RKO (cell line): ENCODE measurements at places on chromosomes 4 and X.
A peak's percentile ranks its signal among the peaks of the same experiment; 100 is the strongest.

- no peak for DNase-seq
Observed at GRCh38 chr4:96504386-96504785, 664.5 kb downstream of the PDHA2 start.

- no peak for DNase-seq
Observed at GRCh38 chr4:179398414-179398813, 1956.2 kb upstream of the AGA start.

DNA sequence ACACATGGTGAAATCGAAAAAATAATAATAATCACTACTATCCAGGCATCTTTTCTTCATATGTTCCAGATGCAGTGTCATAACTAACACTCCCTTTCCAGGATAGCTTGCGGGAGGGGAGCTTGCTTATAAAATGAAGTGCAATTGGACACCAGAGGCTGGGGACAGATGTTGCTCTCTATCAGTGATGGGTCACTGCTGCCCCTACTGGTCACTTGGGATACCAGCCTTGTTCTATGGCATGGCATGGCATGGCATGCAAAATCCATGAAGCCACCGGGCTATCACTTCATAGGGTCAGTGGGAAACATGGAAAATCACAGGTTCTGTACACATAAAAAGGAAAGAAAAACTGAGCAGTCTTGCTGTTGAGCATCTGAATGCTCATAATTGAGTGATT, 168.1 kb downstream of the GLRA2 start:
- peak; percentile 71 for DNase-seq

DNA sequence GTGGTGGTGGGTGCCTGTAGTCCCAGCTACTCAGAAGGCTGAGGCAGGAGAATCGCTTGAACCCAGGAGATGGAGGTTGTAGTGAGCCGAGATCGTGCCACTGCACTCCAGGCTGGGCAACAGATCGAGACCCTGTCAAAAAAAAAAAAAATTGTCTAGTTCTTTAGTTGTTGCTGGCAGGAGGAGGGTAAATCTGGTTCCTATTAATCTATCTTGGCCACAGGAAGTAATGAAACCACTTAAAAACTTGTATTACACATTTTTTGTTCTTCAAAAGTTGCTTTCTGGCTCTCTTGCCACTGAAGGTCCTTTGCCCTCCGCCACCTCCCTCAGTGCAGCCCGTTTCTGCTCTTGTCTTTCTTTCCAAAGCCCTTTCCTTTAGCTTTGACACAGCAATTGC, 102.9 kb upstream of the ARSJ start:
- no peak for DNase-seq
